Stimulated activated CD4-positive, alpha-beta T cell treated with anti-CD3 and anti-CD28 coated beads, Interleukin-1b, Interleukin-23, amount 100 ng/mL, for 24 hours (primary cell): ENCODE measurements at places on chromosomes 4 and X.

- no peak for DNase-seq
Observed at GRCh38 chr4:86586160-86586572, 7.9 kb upstream of the PTPN13 start.

GRCh38 chrX:22053481-22053880 lies 21.4 kb downstream of the PHEX start:
- DNase-seq, result no peak

DNA sequence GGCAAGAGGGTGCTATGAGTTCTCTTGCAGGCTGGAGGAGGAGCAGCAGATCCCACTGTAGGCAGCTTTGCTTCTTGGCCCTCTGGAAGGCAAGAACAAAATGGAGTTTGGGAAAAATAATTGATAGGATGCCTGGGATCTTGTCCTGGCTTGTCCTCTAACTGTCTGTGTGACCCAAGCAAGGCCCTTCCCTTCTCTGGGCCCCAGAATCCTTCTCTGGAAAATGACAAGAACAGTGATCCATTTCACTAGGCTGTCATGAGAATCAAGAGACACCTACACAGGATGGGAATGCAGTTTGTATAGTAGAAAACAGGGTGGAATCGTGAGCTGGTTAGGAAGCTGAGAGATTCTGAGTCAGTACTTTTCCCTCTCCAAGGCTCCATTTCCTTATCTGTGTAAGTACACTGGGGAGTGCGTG lies 133.3 kb downstream of the PJA1 start:
- DNase-seq, result no peak

GRCh38 chrX:118823263-118824172 lies at the start of gene ZCCHC12:
ZCCHC12 (plus strand) TSS chrX:118823824; CDS start chrX:118825245, 1,421 bp downstream.
- DNase-seq, result no peak

DNA sequence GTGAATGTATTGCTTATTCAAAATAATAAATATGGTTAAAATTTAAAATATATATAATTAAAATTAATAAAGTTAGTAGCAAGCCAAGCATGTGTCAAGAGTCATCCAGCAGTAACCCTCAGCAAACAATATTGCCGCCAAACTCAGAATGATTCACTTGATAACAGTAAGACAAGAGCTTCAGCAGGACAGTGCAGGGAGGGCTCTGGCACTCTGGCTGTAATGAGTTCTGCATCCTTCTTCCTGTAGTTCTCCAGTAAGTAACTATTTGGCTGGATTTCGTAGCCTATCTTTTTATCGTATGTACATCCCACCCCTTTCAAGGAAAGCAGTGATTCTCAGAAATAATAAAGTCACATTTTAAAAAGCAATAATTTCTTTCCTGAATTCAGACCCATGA lies 17.6 kb downstream of the OTUD6A start:
- no peak for DNase-seq

DNA sequence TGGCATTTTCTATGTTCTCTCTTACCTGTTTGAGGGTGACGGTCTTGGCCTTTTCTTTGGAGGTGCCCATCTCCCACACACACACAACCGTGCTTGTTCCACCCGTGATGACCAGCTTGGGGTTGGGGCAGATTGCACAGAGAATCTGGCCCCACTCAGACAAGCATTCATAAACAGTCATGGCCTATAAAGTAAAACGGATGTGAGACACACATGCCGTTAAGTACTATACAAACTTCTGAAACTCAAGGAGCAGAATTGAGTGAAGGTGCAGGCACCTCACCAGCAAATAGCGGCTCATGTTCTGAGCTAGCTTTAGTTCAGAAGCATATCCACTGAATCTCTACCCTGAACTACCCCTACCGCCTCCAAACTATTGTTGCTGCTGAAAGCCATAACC lies 107.6 kb downstream of the CDS1 start:
- DNase-seq, result no peak

DNA sequence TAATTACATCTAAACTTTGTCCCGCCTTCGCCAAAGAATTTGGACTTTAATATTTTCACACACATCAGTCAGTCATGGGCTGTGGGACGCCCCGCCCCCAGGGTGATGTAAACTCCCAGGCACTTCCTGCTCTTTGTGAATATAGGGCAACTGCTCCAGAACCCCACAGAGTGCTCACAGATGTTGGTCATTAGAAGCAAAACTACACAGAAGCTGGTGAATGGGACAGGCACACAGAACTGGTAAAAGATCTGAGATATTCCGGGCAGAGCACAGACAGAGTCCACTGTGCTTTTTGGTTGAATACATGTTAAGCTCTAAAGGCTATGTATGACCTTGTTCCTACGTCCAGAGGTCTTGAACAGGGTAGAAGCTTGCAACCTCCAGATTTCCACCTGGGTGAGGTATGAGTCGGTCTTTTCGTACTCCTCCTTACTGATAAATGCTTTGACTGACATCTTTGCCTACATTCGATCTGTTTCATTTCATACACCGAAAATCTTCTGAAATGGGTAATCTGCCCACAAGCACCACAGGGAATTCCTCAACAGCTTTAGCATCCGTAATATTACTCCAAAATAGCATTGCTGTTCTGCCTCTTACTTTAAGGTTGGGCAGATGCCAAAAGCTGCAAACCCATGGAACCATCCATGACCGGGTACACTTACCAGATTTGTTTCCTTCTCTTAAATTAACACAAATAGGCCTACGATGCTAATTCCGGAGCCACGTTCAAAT lies 144.6 kb downstream of the AMELX start:
- no peak for DNase-seq

GRCh38 chrX:15567886-15568616 lies 32.7 kb downstream of the ACE2 start:
- DNase-seq, result no peak

DNA sequence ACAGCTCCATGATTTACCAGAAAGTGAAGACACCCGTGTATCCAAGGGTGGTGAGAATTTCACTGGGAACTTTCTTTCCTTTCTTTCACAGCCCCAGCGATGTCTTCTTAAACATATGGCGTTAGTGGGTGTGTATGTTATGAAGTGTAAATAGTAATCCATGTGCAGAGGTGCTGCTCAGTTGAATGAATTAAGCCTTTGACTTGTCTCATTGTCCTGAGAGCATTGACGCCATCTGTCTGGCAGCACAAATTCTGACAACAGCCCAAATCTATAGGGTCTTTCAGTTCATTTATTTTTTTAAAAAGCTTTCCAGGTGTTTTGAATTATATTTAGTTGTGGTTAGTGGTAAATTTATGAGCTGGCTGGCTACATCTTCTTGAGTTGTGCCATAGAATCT lies 69.4 kb downstream of the CLCN5 start:
- no peak for DNase-seq

DNA sequence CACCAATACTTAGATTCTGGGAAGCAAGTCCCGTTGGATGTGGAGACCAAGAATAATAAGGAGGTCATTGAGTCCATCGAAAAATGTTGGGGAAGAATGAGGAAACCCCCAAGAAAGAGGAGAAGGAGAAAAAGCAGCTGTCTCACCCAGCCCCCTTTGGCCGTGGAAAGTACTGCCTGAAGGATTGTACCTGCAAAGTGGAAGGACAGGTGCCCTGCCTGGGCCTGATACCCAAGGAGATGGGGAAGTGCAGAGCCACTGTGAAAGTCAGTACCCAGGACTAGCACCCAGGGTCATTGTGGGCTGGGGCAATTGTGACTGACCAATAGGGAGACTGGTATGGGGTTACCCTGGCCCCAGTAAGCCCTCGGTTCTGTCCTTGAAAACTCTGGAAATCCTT lies 13.8 kb upstream of the CFAP299 start:
- no peak for DNase-seq
